ENCODE measurements at places on chromosomes 4 and X.

- DNase-seq, result no peak
Observed at GRCh38 chr4:150217808-150218207, 139.6 kb downstream of the DCLK2 start.

DNA sequence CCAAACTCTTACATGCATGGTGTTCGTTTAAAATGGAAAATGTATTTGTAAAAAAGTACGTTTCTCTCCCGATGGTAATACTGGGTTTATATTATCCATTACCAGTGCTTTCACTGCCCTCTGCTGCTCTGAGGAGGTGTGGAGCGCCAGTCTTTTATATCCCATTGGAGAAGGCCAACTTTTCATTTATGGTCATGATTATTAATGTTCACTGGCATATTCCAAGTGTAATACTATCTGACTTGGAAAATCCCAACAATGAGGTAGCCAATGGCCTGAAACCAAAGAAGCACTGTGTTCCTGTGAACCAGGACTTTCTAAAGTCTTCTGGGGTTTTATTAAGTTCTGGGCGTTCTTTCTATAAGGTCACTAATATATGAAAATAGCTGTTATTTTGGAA lies 80.7 kb downstream of the SYNPO2 start:
- no peak for DNase-seq

DNA sequence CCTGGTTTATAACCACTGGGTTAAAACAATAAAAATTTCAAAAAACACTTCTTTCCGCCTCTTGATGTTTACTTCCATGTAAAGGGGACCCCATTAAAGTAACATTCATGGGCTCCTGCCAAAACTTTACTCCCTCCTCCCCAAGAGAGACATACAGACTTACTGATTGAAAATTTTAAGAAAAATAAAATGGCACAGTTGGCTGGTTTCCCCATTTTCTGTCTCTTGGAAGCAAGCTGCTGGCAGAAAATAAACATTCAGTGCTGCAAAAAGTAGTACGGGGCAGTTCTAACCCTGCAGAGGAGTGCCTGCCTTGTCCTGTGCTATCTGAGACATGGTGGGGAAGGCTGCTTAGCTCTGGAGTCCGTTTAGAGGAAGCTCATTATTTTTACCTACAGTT lies 187.3 kb upstream of the INTU start:
- no peak for DNase-seq

DNA sequence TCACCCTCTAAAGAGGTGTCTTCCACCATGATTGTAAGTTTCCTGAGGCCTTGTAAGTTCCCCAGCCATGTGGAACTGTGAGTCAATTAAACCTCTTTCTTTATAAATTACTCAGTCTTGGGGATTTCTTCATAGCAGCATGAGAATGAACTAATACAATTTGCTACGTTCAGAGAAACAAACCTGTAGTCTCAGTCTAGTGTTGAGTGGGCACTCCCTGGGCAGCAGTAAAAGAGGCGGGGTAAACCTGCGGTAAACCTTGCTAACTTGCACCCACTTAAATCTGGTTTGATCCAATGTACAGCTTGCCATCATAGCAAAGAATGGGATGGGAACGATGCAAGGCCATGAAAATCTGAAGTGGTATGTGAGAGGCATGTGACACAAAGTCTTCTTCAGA lies 22.4 kb downstream of the GRXCR1 start:
- no peak for DNase-seq

GRCh38 chr4:34046580-34046979 lies 2197.7 kb downstream of the ARAP2 start:
- no peak for DNase-seq

DNA sequence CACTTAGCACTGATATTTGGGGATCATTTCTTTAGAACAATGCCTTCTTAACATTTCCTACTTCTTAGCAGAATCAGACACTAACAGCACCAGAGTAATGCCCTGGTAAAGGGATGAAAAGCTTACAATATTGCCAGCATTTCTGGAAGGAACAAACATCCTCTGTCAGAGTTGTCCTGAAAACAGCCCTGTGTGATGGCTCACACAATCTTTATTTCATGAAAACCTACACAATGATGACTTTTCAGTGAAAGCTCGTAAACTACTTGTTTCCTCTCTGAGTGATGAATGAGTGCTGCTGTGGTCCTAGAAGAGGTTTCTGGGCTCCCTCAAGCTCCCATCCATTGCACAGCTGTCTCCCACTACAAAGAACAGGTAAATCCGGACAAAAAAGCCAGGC lies 52.8 kb downstream of the GPC4 start:
- DNase-seq, result no peak

- no peak for DNase-seq
Observed at GRCh38 chrX:15998350-15998749, 125.0 kb upstream of the GRPR start.

- DNase-seq, result no peak
Observed at GRCh38 chr4:4969298-4969697, 50.0 kb downstream of the CYTL1 start.

- DNase-seq, result no peak
Observed at GRCh38 chrX:139158256-139158655, 372.3 kb upstream of the F9 start.

- no peak for DNase-seq
Observed at GRCh38 chr4:85399270-85399669, 75.7 kb upstream of the ARHGAP24 start.

GRCh38 chr4:40702800-40703151 lies 47.0 kb upstream of the NSUN7 start:
- no peak for DNase-seq

DNA sequence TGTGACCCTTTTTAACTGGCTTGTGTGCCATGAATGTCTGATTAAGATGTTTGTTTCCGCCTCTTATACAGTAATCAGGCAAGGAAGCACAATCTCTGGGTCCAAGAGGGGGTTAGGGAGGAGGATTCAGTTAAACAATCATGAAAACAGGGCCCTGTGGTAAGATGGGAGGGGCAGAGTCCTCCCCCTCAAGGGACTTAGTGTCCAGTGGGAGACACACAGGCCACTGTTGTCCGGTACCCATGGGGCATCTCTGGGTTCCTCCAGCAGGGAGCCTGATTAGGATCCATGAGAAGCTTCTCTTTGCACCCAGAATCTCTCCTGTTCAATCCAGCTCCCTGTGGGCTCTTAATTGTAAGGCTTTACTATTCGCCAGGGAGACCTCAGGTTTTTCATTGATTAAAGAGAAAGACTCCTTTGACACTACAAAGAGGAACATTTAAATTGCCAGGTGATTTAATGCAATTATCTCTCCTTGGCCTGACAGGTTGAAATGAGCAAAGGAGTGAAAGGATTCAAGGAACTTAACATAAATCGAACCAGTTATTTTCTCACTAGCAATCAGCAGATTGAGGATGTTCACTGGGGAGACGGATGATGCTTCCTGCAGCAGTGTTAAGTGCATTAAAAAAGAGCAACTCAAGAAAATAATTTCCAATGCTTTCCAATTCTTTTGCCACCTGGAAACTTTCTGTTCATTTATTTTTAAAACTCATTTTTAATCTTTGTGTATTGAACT lies 225.4 kb downstream of the PTTG2 start:
- no peak for DNase-seq

DNA sequence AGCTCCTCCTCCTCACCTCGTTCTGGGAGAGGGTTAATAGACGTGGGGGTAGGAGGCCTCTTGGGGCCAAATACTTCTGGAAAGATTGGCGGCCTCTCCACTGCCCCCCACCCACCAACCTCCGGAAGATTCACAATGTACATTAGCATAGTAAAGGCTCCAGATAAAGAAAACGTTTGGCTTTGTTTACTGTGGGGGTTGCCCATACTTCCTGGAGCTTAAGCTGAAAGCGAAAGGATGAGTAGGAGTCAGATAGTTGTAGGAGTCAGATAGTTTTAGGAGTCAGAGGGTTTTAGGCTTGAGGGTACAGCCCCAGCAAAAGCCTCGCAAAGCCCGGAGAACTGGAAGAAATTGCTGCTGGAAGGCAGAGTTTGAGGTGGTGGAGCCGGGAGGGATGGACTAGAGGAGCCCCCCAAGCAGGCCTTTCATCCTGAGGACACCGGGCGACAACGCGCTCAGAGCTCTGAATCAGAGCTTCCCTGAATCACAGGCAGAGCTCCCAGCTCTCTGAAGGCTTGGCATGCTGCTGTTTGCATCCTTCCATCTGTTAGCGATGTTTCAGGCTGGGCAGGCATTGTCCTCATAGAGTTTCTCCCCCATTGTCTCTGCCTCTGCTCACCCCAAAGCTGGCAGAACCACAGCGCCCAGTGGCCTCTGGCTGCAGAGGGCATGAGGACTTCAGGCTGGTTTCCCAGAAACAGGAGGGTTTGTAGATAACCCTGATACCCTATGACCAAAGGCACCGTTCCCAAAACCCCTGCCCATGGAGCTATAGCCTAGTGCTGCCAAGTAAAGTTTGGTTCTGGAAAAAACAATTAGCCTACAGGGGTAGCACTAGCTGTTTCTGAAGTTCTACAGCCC lies 280.7 kb downstream of the BCOR start:
- no peak for DNase-seq

DNA sequence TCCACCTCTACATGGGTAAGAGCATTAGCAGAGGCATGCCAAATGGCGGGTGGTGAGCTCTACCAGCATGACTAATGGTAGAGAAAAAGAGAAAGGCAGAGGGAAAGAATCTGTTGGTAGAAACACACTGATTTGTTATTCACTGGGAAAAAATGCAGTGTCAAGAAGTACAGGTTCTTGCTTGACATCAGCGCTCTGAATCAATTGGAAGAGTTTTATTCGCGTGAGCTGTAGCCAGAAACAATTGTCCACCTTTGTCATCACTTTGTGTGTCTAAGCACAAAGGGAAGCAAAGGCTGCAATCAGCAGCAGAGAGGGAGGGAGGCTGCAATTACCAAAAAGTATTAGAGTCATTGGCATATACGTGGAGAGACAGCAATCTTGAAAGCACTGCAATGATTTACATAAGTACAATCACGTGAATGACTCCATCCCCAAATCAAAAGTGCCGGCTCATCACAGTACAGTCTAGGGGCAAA lies 67.7 kb upstream of the HS3ST1 start:
- DNase-seq, result no peak
